Left ventricle myocardium superior (tissue), 1 donor: ENCODE measurements at places on chromosomes 2 and 18. TPM values are rescaled to one million over a fixed set of nuclear protein-coding genes. Genes with fewer than 3 reads are reported as not detected.

- DNase-seq, result no peak
Measured at GRCh38 chr18:39872651-39873050, 2082.4 kb upstream of the PIK3C3 start.

DNA sequence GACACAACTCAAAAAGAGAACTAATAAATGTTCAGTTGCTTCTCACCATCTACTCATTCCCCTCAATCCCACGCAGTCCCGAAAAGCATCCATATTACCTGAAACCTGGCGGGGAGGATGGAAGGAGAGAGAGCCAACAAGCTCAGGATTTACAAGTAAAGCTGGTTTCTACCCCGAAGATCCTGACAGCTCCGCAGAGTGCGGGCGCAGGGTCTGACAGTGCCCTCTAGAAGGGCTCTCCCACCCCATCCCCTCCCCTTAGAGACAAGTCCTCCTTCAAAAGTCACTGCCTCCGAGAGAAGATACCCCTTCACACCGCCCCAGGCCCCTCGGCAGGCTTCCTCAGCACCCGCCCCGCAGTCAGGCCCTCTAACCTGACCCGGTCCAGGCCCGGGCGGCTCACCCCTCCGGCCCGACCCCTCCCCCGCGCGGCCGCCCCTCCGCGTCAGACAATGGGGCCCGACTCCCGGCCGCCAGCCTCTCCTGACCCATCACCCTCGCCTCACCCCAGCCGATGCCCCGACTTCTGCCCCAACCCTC is 550 bp downstream of the RAB1A start:
- peak; percentile 67 for DNase-seq

Gene EPG5
- 18.7 TPM for total RNA-seq

GRCh38 chr2:166917415-166917814 is 29.1 kb downstream of the XIRP2 start:
- no peak for DNase-seq

- peak; percentile 28 for DNase-seq
Measured at GRCh38 chr2:161239326-161240109, 68.7 kb upstream of the PSMD14 start.

DNA sequence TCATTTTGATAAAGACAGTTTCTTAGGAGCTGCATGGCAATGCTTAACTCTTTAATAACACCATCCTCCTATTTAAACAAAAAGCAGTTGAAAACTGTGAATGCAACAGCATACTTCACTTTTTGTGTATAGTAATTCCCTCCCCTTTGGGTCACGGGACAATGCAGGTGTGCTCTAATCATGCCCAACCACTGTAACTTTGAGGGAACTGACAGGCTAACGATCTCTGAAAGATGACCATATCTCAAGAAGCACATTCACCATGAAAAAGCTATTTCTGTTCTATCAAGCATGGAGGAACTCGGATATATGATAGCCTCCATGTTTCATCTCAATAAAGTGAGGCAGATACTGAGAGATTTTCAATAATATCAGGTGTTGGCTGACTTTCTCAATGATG is 81.1 kb upstream of the CD226 start:
- DNase-seq, result no peak

GRCh38 chr2:85019121-85019520 is 48.2 kb downstream of the KCMF1 start:
- DNase-seq, result no peak

- no peak for DNase-seq
Measured at GRCh38 chr2:8515864-8516533, 165.9 kb upstream of the ID2 start.

GRCh38 chr2:118380915-118381653 is 292.8 kb downstream of the INSIG2 start:
- DNase-seq, result no peak

GRCh38 chr18:46917108-46917802 is at the start of the genes KATNAL2 and PIAS2:
Gene KATNAL2 (plus strand): TSS chr18:46917602. CDS start chr18:46946873, 29,271 bp downstream.
Gene PIAS2 (minus strand): TSS chr18:46917507. CDS start chr18:46917345, 162 bp downstream.
- peak; percentile 92 for DNase-seq

Gene POTEE
- not detected for total RNA-seq

DNA sequence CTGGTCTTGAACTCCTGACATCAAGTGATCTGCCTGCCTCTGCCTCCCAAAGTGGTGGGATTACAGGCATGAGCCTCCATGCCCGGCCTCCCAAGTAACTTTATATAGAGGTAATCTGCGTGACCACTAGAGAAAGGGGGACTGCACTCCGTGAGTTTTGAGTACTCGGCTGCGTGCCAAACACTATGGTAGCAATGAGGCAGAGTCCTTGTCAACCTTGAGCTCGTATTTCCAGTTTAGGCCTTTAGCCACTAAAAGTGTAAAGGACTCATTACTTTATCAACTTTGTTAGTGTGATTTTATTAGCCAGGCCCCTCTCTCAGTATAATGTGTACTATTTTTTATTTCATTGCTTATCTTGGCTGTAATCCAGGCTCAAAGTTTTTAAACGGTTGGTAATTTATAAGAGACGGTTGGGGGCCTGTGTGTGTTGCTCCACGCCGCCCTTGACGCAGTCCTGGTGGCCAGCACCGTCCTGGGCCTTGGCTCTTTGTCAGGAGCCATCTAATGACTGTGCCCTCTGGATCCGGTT is 56.2 kb downstream of the ZCCHC2 start:
- DNase-seq, result no peak

DNA sequence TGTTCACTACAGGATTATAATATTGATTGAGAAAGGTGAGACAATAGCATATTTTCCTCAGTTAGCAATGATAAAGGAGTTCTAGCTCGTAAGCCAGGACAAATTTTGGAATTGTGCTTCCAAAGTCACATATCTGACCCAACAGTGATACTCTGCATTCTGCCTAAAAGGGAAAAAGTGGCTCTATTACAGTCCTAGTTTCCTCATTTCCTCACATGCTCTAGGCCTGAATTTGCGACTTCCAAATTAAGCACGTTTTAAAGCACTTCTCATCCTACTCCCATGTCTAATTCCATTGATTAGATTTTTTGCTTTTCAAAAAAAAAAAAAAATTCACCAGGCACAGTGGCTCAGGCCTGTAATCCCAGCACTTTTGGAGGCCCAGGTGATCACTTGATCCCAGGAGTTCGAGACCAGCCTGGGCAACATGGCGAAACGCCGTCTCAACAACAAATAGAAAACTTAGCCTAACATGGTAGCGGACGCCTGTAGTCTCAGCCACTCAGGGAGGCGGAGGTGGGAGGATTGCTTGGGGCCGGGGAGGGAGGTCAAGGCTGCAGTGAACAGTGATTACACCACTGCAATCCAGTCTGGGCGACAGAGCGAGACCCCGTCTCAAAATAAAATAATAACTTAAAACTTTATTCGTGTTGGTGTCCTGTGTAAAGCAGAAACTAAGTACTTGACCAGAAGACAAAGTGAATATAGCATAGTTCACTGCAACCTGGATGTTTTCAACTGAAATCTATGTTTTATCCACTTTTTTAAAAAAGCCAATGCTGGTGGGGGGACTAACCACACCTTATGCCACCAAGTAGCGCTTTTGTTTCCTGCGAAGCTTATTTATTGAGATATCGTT is 1.5 kb downstream of the ESCO1 start:
- DNase-seq, result no peak

Gene CYP27C1
- 0.10 TPM for total RNA-seq

DNA sequence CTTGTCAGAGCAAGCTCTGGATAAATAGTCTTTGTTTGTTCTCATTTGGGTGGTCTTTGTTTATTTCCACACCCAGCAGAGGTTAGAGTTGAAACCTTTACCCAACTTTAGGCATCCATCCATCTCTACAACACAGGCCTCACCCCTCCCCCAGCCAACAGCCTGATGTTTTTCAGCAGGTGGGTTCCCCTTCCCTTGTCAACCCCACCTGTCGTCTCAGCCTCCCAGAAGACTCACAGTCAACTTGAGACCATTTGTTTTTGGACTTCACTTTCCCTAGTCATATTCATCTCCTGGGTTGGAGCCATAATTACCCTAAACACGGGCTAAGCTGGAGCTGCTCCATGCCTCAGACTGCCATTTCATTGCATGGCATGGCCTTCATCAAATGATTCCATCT is 31.7 kb upstream of the IL36G start:
- no peak for DNase-seq

GRCh38 chr18:9239720-9240119 is 94.9 kb upstream of the TWSG1 start:
- no peak for DNase-seq

Gene LOXHD1
- total RNA-seq, result 0.74 TPM

GRCh38 chr2:59899692-59900091 is 653.8 kb downstream of the BCL11A start:
- no peak for DNase-seq

- DNase-seq, result no peak
Measured at GRCh38 chr2:13334545-13334944, 617.8 kb downstream of the TRIB2 start.

DNA sequence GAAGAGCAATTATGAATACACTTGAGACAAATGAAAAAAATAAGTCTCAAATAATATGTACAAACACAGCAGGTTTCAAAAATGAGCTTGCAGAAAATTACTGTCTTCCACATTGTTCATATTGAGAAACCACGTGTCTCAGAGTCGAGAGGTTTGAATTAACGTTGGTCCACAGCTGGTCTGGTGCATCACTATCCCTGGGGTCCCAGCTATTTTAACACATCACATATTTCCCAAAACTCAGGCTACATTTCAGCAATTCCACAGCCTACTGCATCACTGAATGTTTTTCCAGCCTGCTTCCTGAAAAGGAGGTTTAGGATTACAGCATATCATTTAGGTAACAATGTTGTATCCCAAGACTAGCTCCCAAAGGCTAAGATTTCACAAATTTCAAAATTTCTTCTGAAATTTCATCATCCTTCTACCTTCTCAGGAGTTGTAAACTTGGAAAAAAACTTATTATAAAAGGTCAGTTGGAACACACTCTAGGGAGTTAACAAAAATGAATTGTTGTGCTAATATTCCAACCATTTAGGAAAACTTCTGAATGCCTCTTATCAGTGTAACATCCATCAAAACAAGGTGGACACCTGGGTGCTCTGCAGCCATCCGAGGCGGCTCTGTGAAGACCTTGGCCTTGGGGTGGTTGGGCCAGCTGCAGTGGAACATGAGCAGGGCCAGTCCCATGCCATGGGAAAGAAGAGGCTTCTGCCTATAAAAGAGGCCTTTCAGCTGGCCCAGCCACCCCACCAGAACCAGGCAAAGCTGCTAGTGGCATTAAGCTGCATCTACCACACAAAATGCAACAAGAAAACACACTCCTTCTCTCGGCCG is 198.1 kb upstream of the RBBP8 start:
- DNase-seq, result no peak

GRCh38 chr2:120005834-120006521 is 6.9 kb upstream of the EPB41L5 start:
- no peak for DNase-seq

Gene RAB6C
- 0.25 TPM for total RNA-seq

DNA sequence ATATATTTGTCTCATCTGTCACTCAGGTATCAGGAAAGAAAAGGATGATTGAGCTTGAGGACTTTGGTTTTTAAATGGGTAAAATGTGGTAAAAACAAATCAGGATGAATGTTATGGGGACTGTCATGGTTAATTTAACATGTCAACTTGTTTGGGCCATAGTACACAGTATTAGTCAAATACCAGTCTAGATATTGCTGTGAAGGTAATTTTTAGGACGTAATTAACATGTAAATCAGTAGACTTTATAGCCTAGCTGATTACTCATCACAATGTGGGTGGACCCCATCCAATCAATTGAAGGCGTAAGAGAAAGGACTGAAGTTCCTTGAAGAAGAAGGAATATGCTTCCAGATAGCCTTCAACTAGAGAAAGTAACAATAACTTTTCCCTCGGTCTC is 275.7 kb upstream of the ZNF804A start:
- no peak for DNase-seq

DNA sequence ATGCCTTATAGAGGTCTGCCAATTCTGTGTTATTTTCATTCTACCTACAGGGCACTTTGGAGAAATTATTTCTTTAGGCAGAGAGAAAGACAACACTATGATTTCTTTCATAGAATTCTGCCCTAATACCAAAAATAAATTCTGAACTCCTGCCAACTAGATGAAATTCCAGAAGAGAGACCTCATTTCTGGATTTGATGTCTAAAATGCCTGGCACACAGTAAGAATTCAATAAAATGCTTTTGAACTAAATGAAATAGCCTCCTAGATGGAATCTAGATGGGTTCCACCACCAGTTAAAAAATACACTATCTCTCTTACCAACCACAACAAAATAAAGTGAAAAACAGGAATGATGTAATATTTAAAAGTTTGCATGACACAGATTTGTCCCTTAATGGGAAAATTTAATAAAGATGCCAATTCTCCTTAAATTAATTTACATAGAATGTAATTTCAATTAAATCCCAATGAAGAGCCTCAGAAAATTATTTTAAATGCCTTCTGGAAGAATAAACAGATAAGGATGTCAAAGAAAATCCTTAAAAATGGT is 75.0 kb downstream of the OSBPL1A start:
- no peak for DNase-seq

DNA sequence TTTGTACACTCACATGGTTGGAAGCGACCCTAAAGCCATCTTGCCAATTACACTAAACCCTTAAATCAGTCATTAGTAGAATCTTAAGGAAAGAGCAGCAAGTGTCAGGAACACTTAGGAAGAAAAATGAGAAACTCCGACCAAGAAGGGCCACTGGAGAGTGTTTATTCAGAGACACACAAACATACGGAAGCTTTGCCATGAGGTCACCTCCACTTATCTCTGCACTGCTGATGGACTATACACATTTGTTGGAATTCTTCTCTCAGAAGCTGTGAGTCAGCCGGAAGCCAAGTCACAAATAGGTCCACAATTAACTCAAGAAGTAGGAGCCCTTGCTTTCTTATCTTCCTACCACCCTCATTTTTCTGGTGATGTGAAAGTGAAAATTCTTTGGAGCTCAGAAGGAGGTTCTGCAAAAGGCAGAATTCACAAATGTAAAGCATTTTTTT is 21.6 kb downstream of the BMP10 start:
- no peak for DNase-seq

DNA sequence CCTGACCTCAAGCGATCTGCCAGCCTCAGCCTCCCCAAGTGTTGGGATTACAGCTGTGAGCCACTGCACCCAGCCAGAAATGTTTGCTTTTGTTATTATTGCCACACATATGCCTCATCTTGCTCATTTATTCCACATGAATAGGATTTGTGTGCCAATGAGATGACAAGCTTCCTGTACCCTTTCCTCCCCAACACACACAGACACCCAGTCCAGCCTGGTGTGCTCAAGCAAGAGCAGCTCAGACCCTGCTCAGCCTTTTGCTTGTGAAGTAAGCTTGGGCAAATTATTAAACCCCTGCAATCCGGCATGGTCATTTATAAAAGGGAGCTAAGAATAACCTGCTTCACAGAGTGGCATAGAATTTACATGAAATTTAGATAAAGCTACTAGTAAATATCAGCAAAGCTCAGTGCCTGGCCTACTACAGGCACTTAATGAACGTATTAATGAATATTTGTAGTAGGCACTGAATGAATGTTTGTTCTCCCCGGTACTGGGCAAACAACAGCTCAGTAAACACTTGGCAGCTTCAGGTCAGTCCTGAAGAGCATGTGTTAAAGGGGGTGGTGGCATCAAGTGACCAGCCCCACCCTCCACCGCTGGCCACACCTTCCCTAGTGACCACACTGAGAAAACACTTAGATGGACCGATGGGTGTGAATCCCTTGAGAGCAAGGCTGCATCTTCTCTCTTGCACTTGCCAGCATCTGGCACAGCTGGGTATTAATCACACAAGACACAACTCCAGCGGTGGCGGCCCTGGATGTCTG is 280.2 kb downstream of the SRBD1 start:
- no peak for DNase-seq

GRCh38 chr2:232147440-232148077 is 186.0 kb downstream of the DIS3L2 start:
- DNase-seq, result no peak

Gene UXS1
- 21.7 TPM for total RNA-seq
